ENCODE measurements at places on chromosomes 11 and 22.

GRCh38 chr11:87849216-87849615, 326.0 kb downstream of the RAB38 start:
- DNase-seq = no peak

DNA sequence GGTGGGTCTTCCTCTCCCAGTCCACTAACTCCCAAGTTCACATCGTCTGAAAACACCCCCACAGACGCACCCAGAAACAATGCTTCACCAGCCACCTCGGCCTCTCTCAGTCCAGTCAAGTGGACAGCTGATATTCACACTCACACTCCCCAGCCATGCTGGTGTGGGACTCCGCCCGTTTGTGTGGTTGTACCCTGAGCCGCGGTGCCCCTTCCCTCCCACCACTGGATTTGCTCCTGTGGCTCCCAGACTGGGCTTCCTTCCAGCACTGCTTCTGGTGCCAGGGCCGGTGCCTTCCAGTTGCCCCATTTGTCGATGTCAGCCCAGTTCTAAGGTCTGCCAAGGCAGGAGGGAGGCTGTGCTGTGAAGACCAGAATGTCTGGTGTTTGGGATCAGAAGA, 37.9 kb upstream of the PLET1 start:
- no peak for DNase-seq

DNA sequence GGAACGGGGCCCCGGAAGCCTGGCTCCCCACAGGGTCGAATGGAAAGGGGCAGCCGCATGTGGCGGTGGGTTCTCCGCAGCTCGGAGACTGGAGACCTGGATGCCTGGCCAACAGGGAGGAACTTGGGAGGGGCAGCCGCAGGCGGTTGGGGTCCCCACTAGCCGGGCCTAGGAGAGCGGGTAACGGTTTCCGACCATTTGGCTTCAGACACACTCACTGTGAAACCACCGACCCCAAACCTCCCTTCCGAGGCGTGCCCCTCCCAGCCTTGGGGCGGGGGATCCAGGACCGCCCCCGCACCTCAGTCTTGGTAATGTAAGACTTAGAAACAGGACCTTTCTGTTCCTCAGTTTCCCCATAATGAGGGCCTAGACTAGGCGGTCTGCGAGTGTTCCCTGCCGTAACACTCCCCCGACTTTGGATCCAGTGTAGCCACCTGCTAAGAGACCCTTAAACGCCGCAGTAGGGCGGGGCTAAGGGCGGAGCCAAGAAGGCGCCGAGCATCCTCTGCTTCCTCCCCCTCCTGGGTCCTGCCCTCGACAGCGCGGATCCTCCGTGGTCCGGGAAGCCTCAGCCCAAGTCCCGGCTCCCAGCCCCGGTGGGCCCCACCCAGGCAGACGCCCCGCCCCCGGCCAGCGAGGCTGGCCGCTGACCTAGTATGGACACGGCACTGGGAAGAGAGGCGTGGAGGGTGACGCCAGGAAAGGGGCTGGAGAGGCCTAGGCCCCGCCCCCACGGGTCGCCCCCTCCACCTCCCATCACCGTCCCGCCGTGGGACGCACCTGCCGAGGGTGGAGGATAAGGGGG, 1.8 kb upstream of the RASGRP2 start:
- no peak for DNase-seq

DNA sequence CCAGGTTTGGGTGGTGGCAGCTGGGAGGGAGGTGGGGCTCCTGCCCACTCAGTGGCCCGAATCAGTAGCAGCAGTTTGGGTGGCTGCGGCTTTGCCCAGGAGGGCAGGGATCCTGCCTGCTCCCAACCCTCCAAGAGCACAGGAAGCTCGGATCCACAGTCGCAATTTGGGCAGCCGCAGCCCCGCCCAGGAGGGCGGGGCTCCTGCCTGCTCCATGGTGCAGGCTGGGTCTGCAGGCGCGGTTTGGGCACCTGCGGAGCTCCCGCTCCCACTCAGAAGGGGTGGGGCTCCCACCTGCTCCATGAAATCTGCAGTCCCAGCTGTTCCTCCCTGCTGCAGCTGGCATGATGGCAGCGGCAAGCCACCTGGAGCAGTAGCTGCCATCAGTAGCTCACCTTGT, 38.1 kb upstream of the CALCB start:
- no peak for DNase-seq

DNA sequence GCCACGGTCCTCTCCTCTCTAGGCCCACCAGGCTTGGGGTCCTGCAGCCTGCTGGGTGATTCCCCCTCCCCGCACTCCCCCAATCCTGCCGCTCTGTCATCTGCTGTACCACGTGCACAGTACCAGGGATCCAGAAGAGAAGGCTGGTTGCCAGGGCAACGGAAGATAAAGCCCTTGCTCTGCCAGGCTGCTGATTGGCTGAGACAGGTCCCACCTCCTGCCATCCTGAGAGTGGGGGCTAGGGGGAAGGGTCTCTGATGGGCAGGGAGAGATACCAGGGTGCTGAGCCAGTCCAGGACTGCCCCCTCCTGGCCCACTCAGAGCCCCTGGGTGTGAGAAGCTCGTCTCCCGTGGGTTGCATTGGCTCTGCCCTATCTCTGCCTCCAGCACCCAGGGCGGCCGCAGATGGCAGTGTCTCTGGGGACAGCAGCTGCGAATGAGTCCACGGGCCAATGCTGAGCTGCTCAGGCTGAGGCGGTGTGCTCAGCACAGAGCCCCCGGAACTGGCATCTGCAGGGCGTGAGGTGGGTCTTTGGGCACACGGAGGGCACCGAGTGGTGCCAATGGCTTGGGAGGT, at the start of gene SMIM45:
Gene SMIM45 (plus strand): TSS at position 253 of the 577 bp plus-strand sequence.
- peak; percentile 90 for DNase-seq

GRCh38 chr11:132576706-132577105, 955.6 kb downstream of the OPCML start:
- DNase-seq = no peak

GRCh38 chr11:32305460-32305859, 129.9 kb downstream of the WT1 start:
- DNase-seq = no peak

DNA sequence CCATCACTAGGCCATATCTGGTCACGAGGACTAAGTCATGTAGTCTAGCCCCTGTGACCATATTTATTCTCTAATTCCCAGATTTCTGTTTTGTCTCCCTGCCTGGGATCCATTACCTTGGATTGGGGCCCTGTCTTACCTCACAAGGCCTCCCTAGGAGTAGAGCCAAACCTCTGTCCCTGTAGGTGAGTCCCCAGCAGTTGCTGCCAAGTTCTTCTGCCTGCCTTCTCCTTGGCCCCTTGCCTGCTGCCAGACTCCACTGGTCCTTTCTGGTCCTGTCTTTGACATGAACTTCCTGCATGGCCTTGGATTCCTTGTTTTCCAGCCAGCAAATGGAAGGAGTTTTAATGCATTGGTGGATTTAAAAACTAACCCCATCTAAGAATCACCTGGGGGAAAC, 35.6 kb upstream of the CADM1 start:
- DNase-seq = no peak

Measured in NCI-H1092 (cell line).